Kidney (tissue), 22 donors: ENCODE measurements at places on chromosomes 5 and 9. TPM values are rescaled to one million over a fixed set of nuclear protein-coding genes. Genes with fewer than 3 reads are reported as not detected.

DMRT2 gene
- total RNA-seq: 9.3 TPM

HSPA9 gene
- 192 TPM for total RNA-seq

HAVCR2 gene
- total RNA-seq: 14.6 TPM

SPINK13 gene
- total RNA-seq: 1.6 TPM

SAXO1 gene
- 0.35 TPM for total RNA-seq

UIMC1 gene
- total RNA-seq: 37.9 TPM

LVRN gene
- total RNA-seq: not detected

CNTNAP3B gene
- 26.3 TPM for total RNA-seq

OGN gene
- 3.8 TPM for total RNA-seq

BASP1 gene
- 12.5 TPM for total RNA-seq

PCDHA4 gene
- 4.1 TPM for total RNA-seq

UBTD2 gene
- total RNA-seq: 17.8 TPM

SLC36A1 gene
- total RNA-seq: 11.0 TPM

COL5A1 gene
- total RNA-seq: 23.8 TPM

CKMT2 gene
- total RNA-seq: 3.7 TPM

DAB2 gene
- total RNA-seq: 199 TPM

DNA sequence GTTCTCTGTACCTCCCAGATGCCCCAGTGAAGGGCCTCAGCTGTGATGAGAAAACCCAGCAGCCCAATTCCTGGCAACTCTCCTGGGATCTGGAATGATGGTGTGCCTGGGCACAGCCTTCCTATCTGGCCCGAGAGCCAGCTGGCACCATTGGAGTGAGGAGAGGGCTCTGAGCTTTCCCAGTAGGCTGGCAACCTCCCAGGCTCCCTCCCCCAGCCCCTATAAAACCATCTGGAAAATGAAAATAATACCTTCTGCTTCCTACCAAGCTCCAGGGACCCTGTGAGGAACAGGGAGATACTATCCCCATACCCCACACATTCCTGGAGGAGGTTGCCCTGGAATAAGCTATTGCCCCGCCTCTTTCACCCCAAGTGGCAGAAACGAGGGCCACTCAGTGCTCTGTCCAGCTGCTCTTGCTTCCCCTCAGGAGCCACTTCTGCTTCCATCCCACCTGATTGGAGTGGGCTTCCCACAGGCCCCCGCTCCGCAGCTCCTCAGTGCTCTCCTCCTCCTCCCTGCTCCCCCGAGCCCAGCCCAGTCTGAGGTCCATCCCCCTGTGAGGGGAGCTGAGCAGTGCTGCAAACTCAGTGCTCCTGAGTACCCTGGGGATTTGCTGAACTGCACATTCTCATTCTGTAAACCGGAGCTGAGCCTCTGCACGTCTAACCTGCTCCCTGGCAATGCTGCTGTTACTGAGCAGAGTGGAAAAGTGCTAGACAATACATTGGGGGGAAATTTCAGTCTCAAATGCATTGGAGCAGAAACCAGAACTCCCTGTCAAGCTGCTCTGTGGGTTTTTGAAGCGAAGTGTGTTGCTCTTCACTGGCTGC is 74.7 kb downstream of the THBS4 start:
- DNase-seq: peak; percentile 46

DNA sequence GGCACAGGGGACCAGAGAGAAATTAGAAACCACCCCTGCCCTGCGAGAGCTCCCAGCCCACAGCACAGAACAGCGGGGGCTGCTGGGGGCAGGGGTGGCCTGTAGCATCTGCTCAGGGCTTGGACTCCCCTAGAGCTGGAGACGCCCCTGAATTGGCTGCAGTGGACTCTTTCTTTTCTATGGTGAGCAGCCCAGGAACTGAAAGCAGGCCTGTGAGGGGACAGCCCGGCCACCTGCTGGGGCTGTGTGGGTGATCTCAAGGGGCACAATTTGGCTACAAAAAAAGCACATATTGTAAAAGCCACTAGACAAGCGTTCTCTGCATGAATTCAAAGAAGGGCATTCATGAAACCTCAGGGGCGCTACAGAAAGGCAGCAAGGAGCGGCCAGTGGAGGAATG is 57.5 kb upstream of the ICE1 start:
- no peak for DNase-seq

DNA sequence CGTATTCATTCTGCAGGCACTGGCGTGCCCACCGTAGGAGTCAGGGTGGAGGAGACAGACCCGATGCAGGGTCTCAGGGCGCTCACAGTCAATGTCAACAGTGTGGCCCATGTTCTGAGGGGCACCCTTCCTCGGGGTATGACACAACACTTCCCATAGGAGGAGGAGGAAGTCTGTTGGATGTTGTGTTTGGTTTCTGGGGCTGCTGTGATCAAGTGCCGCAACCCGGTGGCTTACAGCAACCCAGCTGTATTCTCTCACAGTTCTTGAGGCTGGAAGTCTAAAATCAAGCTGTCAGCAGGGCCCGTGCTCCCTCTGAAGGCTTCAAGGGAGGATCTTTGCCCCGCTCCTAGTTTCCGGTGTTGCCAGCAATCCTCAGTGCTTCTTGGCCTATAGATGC is 5.6 kb upstream of the HNRNPAB start:
- DNase-seq: no peak

DNA sequence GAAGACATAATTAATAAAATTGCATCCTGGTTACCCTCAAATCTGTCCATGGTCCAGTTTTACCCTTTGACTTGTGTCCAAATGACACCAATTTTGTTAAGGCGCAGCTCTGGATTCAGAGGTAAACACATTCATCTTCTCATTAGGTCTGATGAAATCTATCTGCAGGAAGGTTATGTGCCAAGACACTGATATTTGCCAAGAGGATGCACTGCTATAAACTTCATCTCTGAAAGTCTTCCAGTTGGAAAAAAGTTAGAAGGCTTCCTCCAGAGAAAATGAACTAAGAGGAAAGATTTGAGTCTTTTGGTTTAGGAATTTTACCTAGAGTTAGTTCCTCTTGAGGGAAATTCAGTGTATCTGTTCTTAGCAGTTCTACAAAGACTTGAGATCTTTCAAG is 717.8 kb downstream of the DTWD2 start:
- no peak for DNase-seq

DNA sequence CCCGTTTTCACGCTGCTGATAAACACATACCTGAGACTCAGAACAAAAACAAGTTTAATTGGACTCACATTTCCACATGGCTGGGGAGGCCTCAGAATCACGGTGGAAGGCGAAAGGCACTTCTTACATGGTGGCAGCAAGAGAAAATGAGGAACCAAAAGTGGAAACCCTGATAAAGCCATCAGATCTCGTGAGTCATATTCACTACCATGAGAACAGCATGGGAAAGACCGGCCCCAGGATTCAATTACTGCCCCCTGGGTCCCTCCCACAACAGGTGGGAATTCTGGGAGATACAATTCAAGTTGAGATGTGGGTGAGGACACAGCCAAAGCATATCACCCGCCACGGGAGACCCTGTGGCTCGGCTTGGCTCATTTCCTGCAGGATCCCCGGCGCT is 20.2 kb downstream of the EXD3 start:
- no peak for DNase-seq

GRCh38 chr5:94028001-94028400 is 286.6 kb upstream of the POU5F2 start:
- no peak for DNase-seq

DNA sequence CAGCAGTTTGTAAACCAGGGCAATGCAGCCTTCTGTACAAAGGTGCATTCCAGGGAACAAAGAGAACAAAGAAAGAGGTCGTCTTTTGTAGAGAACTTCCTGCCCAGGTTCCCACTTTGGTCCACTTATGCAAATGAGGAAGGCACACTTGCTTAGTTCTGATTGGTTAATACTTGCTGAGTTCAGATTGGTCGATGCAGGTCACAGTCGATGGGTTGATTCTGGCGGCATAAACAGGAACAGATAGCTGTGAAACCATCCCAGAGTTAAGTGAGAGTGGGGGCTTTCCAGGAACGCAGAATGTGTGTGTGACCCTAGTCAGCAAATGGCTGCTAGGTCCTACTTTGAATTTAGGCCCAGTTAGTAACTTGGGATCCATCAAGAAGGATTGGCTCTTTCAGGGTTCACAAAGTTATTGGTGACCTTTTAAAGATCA is 1.8 kb upstream of the ADAMTS13 start:
- no peak for DNase-seq

DNA sequence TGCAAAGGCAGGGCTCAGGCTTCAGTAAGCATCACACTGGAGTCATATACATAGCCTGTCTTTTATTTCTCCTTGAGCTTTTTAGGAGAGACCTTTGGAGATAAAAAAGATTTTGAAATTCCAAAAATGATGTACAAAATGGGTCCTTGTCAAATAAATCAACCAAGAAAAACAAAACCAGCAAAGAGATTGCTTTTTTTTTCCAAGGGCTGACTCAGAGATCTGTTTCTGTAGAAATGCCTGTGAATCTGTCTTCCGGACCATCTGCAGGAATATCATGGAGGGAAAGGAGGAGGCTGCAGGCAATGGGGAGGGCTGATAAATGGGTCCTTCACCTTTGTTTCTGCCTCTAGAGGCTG is 77.4 kb downstream of the SLIT3 start:
- no peak for DNase-seq

DNA sequence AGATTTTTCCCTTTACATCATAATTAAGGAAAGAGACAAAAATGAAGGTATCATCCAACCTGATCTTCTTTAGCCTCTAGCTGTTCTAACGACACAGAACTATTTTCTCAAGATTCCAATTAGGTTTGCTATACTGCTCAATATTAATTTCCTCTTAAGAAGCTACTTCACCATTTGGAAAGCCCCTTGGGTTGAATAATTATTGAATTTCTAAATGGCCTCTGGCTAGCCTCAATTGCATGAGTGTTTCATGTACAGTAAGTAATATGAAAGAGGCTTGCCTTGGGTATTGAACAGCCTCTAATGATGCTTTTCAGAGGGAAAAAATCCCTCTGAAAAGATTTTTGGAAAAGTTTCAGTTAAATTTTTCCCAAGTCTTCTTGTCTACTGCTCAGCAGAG is 3.7 kb upstream of the MOB3B start:
- no peak for DNase-seq

DNA sequence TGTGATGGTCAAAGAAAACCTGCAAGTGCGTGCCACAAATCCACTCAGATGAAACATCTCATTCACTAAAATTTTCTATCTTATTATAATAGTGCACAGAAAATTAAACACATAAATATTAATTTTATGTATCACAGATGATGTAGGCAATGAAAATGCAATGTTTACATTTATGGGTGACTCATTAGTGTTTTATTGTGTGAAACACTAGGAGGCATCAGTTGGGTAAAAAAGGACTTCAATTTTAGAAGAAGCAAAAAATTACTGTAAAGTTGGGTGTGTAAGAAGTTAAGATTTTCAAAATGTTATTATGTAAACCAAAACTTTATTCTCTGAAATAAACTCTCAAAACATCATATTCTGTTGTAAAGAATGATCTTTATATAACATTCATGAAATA is 4.0 kb downstream of the MEF2C start:
- DNase-seq: no peak

DNA sequence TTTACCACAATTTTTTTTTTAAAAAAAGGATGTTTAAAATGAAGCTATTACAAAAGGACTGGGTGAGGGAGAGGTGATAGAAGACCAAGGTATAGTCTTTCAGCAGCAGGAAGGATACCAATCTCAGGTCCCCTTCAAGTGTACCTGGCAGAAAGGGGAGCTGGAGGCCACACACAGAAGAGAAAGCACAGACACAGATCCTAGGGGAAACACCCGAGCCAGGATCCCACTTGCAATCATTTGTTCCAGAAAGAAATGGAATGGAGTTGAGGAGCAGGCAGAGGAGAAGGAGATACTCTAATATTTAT is 5.6 kb downstream of the GNPDA1 start:
- no peak for DNase-seq

- DNase-seq: peak; percentile 80
Observed at GRCh38 chr9:29214154-29214689, 1640.9 kb upstream of the C9orf72 start.

DNA sequence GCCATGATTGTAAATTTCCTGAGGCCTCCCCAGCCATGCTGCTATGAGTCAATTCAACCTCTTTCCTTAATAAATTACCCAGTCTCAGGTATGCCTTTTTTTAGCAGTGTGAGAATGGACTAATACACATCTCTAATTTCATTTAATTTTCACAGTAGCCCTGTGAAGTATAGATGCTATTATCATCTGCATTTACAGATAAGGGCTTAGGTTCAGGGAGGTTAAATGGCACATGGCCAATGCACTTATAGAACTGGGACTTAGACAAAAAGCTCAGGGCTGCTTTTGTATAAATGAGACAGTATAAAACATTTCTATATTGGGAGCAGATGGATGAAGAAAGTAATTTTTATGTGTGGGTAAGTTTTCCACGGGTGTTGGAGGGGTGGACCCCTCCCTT is 62.9 kb upstream of the PANK3 start:
- no peak for DNase-seq

DNA sequence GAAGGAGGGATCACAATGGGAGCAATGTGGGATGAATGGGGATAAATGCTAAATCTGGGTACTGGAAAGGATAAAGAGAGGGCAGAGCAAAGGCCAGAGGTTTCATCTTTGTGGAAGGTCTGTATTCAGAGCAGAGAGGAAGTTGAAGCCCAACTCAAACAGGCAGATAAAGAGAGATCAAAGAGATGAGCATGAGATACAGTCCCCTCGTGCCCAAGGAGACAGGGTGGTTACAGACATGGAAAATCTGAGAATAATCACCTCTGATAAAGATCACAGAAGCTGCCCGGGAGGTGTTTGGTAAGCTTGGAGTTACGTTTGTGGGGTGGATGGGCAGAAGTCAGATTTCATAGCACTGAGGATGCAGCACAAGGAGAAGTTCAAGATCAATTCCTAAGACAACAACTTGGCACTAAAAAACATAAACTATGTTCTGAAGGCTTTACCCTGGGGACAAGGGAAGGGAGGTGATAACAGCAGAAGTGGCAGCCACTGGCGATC is 459 bp upstream of the ERAP2 start:
- no peak for DNase-seq

DNA sequence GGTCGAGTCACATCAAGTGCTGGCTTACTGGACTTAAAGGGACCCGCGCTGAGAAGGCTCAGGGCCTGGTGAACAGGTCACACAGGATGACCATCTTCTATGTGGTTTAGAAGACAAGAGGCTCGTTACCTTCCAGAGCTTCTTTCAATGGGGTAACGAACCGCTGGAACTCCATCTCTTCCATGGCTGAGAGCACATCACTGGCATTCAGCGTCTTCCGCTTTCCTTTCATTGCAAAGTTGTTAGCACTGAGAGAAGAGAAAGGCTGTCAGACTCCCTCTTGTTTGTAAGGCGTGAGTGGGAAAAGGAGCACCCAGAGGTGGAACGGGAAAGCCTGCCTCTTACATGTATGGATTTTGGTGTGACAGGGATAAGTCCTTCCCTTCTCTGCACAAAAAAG is 994 bp downstream of the POLE3 start:
- no peak for DNase-seq

- DNase-seq: no peak
Observed at GRCh38 chr5:65041296-65042158, 272.8 kb downstream of the CWC27 start.

- DNase-seq: no peak
Observed at GRCh38 chr5:151215546-151215880, 8.4 kb downstream of the CCDC69 start.

- DNase-seq: peak; percentile 76
Observed at GRCh38 chr5:7849681-7850394, 1.1 kb downstream of the CFAP90 start.

- no peak for DNase-seq
Observed at GRCh38 chr9:135070964-135071735, 16.3 kb upstream of the OLFM1 start.

- DNase-seq: no peak
Observed at GRCh38 chr9:102124465-102124864, 386.0 kb upstream of the GRIN3A start.
